ENCODE measurements at places on chromosomes 13 and 19.

- DNase-seq, result no peak
These were observed 25.9 kb downstream of the MCF2L start for GRCh38 chr13:112994781-112995355.

GRCh38 chr13:101265934-101266333 lies 150.4 kb downstream of the NALCN start:
- no peak for DNase-seq

GRCh38 chr13:113645329-113645728 lies 12.7 kb downstream of the ATP4B start:
- DNase-seq, result no peak

- DNase-seq, result peak; percentile 25
These were observed 516.2 kb downstream of the MYO16 start for GRCh38 chr13:109145631-109146030.

DNA sequence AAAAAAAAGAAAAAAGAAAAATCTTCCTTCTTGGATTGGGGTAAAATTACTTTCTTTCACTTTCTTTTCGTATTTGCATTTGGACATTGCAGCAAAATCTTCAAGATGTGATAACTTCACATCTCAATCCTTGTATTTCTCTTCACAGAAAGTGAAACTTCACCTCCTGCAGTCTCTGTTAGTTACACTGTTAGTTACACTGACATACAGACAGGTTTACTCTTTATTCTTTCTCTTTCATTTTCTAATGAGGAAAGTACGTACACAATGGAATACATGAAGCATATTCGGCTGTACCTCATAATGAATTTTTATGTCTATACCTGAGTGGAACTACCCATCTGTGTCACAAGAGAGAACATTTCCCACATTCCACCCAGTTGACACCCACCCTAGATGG lies 459.1 kb upstream of the GPC6 start:
- no peak for DNase-seq

GRCh38 chr13:60467098-60467497 lies 70.1 kb downstream of the TDRD3 start:
- DNase-seq, result no peak

DNA sequence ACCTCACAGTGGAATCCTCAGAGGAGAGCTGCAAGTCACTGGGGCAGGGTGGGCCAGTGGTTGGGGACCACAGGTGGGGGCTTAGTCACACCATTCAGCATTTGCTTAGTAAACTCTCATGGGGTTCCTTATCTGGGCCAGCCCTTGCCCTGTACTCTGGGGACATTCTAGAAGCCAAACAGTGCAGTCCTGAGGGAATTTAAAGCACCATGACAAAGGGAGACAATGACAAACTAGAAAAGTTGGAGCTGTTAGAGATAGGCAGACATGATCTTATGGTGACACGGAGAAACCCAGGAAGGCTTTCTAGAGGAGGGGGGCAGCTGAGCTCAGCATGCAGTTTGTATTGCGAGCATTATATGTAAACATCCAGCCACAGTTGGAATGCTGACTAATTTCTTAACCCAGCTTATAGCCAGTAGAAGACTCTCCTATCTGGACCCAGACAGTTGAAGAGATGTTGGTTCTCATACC lies 87.6 kb downstream of the ZNF429 start:
- no peak for DNase-seq

GRCh38 chr19:35115177-35115951 lies at the start of gene FXYD3:
FXYD3 (plus strand) TSS chr19:35115823; CDS start chr19:35119377, 3,554 bp downstream.
- no peak for DNase-seq

- no peak for DNase-seq
These were observed 500.1 kb upstream of the HTR2A start for GRCh38 chr13:47396915-47397314.

DNA sequence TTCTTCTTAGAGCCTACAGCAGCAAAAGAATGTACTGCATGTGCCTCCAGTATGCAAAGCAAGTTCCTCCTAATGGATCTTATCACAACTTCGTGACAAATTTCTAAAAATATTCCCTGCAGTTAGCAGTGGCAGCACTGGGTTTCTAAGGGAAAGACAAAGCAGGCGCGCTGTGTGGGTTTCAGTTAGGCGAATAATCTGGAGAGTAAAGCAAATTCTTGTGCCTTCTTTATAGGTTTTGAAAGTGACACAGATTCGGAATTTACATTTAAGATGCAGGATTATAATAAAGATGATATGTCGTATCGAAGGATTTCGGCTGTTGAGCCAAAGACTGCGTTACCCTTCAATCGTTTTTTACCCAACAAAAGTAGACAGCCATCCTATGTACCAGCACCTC lies 167.9 kb downstream of the LMO7 start:
- DNase-seq, result no peak

DNA sequence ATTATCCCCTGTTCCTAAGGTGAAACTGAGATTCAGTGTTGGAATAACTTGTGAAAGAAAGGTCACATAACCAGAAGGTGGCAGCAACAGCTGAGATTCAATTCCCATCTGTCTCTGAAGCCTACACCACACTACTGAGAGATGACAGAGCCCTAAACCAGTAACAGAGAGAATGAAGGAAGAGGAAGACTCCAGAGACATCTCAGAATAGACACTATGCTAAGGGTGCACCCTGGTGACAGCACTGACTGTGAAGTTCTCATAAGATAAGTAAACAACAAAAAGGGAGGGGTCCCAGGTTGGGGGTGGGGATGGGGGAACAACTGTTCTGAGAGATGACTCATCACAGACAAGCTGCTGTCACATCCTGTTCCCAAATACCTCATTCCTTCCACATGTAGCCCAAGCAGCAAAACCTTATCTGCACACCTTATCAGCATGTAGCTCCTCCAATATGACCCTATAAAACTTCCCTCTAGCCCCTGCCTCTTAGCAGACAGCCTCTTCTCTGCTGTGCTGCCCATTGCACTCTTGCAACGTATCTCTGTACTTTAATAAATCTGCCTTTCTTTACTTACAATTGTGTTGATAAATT lies 46.5 kb downstream of the UTP14C start:
- DNase-seq, result peak; percentile 0

DNA sequence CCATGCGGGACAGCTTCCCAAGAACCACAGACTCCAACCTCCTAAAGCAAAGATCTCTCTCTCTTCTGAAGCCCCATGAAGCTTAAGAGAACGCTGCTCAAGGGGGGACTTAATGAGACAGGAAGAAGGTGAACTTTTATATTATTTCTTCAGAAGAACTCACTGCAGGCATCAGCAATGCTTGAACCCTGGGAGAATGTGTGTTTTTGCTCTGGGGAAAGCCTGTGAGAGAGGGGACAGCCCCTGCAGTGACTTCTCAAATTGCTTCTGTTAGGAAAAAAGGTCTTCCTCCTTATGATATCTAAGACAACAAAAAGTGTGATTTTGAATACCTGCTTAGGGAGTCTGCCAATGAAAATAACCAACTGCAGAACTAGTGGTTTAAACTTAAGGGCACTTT lies 23.0 kb downstream of the GJA3 start:
- no peak for DNase-seq

DNA sequence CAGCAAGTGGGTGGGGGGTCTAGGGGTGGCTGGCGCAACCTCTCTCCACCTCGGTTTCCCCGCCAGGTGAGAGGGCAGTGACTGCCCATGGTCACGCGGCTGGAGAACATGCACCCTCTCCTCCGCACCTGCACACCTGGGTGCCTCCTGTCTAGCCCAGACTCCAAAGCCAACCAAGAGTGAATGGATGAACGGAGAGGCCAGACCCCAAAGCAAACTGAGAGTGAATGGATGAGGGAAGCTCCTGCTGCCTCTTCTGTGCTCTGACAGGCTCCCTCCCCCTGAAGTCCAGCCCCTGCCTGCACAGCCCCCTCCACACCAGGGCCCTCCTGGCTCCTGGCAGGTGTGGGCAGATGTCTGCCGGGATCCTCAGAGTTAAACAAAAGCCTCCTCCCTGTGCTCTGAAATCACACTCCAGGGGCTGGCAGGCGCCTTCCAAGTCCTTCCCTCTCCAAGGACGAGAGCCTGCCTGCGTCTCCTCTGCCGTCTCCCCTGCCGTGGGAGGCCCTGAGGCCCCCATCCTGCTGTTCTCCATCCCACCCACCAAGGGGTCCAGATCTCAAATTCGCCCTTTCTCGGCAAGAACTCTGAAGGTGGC lies 2.2 kb downstream of the SBNO2 start:
- peak; percentile 70 for DNase-seq

- no peak for DNase-seq
These were observed 284.7 kb downstream of the TSHZ3 start for GRCh38 chr19:31064491-31064890.

GRCh38 chr13:86870444-86870843 lies 800.7 kb upstream of the SLITRK5 start:
- peak; percentile 15 for DNase-seq

GRCh38 chr13:109874484-109875454 lies 88.4 kb upstream of the IRS2 start:
- DNase-seq, result no peak

- no peak for DNase-seq
These were observed 572.0 kb downstream of the IRS2 start for GRCh38 chr13:109214393-109214792.

DNA sequence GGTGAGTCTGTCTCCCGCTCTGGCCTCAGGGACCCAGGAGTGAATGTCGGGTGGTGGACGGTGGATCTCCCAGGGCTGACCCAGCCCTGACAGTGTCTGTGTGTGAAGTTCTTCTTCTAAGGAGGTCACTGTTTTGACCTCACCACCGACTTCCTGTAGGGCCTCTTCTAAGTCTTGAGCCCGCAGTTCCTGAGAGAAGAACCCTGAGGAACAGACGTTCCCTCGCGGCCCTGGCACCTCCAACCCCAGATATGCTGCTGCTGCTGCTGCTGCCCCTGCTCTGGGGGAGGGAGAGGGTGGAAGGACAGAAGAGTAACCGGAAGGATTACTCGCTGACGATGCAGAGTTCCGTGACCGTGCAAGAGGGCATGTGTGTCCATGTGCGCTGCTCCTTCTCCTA lies at the start of gene SIGLEC7:
Gene SIGLEC7, plus strand, starts transcription at position 183 of the 400 bp plus-strand sequence. Its CDS starts 69 bp downstream, at position 252.
- DNase-seq, result no peak

- no peak for DNase-seq
These were observed 442.7 kb downstream of the OXGR1 start for GRCh38 chr13:96551546-96551945.

- DNase-seq, result peak; percentile 78
These were observed 4.2 kb downstream of the LTBP4 start for GRCh38 chr19:40605216-40605971.

DNA sequence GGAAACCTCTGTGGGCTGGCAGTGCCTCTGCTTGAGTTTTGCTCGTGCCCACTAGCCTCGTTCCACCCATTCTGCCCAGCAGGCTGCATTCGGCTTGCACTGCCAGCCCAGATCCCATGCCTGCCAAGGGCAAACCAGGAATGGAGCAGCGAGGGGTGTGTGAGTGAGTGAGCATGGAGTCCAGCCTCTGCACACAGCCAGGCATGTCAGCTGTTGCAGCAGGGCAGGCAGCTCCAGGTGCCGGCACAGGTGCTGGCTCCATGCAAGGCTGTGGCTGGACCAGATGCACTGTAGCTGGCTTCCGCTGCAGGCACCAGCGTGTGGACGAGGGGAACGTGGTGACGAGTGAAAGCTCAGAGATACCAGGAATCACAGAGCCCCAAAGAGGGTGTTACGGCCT lies 64.5 kb downstream of the SPATA13 start:
- no peak for DNase-seq

DNA sequence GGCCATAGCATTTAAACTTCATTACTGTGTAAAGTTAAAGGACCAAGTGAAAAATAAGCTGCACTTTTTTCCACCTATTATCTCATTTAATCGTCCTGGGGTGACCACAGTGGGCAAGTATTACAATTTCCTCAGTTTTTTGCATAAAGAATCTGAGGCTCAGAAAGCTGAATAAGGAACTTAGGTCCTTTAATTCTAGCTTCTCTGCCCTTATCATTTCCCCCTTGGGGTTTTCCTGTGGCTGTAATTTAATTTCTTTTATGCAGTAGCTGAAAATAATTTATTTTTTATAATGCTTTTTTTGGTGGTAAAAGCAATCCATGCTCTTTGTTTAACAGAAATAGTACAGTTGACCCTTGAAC lies 59.8 kb upstream of the RCBTB2 start:
- DNase-seq, result no peak

DNA sequence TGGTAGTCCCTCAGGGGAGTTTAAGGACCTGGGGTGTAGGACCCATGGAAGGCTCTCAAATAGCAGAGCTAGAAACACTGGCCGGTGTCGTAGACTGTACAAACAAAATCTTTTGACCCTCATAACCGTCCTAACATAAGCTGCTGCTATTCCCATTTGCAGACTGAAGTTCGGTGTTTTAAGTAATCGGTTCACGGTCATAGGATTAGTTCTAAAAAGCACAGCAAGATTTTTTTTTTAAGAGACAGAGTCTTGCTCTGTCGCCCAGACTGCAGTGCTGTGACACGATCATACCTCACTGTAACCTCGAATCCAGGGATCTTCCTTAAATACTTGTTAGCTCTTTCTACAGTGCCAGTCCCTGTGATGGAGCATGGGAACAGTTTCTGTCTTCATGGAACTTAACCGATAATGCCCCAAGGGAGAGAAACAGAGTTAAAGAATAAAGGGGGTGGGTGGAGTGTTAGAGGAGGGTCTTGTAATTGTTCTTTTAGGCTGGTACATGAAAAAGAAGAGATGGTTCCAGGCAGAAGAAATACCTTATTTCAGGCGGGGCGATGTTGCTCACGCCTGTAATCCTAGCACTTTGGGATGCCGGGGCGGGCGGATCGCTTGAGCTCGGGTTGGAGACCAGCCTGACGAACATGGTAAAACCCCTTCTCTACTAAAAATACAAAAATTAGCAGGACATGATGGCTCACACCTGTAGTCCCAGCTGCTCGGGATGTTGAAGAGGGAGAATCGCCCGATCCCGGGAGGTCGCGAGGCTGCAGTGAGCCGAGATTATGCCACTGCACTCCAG lies 475 bp upstream of the ZC3H4 start:
- peak; percentile 64 for DNase-seq

- DNase-seq, result no peak
These were observed 11.1 kb downstream of the C19orf47 start for GRCh38 chr19:40337107-40337506.

- DNase-seq, result no peak
These were observed 1.9 kb upstream of the TMEM59L start for GRCh38 chr19:18610556-18611326.

DNA sequence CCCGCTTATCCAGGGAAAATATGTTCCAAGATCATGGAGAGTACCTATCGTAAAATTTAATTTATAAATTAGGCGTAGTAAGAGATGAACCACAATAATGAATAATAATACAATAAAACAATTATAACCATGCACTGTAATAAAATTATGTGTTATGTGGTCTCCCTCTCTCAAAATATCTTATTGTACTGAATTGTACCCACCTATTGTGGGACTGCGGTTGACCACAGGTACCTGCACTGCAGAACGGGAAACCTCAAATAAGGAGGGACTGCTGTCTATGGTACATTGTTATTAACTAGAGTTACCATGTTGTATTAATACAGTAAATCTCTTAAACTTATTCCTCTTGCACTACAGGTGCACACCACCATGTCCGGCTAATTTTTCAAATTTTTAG lies 5.3 kb upstream of the KLK12 start:
- no peak for DNase-seq

Data from NCI-H146 (cell line).